ENCODE measurements at places on chromosomes 7 and 10.

DNA sequence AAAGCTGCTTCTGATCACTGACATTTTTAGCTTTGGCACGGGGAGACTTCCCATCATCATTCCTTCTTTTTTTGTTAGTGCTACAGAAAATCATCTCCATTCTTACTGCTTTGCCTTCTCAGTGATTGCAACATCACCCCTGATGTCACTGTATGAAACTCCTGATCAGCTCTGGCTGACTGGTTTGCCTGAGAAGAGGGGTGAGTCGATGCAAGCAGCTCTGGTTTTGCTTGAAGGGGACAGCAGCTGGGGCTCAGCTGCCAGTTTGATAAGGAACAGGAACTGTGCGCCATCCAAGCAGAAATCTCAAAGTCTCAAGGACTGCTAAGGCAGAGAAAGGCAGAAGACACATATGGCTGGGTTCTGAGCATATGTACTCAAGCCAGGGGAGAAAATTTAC is 808.5 kb upstream of the CELF2 start:
- no peak for DNase-seq

GRCh38 chr10:76268530-76268929 is 837.1 kb downstream of the LRMDA start:
- DNase-seq, result no peak

GRCh38 chr10:102801978-102802377 is 35.2 kb downstream of the CYP17A1 start:
- DNase-seq, result no peak

DNA sequence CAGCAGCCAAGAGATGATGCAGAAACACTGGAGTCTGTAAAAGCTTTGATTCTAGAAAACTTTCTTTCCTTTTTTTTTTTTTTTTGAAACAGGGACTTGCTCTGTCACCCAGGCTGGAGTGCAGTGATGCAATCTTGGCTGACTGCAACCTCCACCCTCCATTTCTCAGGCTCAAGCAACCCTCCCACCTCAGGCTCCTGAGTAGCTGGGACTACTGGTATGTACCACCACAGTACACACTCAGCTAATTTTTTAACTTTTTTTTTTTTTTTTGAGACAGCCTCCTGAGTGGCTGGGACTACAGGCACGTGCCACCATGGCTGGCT is 17.0 kb upstream of the BAG3 start:
- DNase-seq, result no peak

DNA sequence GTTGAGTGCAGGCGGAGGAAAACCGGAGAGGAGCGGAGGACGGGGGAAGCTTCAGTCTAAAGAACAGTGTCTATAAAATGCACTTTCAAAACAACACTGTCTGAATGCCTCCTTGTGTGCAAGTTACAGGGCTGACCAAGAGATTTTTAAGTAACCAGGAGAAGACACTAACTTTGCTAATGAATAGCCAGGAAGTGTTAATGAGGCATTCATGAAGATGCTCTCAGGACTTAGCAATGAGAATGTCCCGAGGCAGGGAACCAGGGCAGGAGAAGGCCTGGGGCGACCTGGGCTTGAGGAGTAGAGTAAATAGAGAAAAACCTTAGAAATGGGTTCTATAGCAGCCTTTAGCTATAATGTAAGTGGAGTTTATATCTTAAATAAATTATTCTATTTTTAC is 312.1 kb downstream of the SKIDA1 start:
- DNase-seq, result no peak

Data from M059J (cell line).